ENCODE measurements at places on chromosomes 3 and 15. TPM values are rescaled to one million over a fixed set of nuclear protein-coding genes. Genes with fewer than 3 reads are reported as not detected.

C2CD4A gene
- 0.26 TPM for total RNA-seq

NANOGP8 gene
- total RNA-seq = 0.91 TPM

MUC20 gene
- 1.6 TPM for total RNA-seq

CCR9 gene
- not detected for total RNA-seq

TTLL13 gene
- total RNA-seq = 0.13 TPM

ACVR2B gene
- 3.4 TPM for total RNA-seq

PIGB gene
- 31.2 TPM for total RNA-seq

SLC33A1 gene
- 39.2 TPM for total RNA-seq

CNTN4 gene
- total RNA-seq = not detected

SCAANT1 gene
- not detected for total RNA-seq

CERS3 gene
- total RNA-seq = not detected

NCEH1 gene
- total RNA-seq = 29.9 TPM

MOBP gene
- not detected for total RNA-seq

CLEC3B gene
- total RNA-seq = 95.3 TPM

GOLGA6B gene
- not detected for total RNA-seq

TYRO3 gene
- 4.8 TPM for total RNA-seq

ULK3 gene
- total RNA-seq = 16.9 TPM

REC114 gene
- total RNA-seq = not detected

SAMMSON gene
- total RNA-seq = not detected

ITIH1 gene
- total RNA-seq = not detected

SNURF gene
- 11.7 TPM for total RNA-seq

SPTBN5 gene
- 0.22 TPM for total RNA-seq

Measured in articular chondrocyte of knee joint (primary cell).